Stimulated activated CD8-positive, alpha-beta memory T cell treated with anti-CD3 and anti-CD28 coated beads, Interleukin-15, amount 100 ng/mL, for 48 hours (primary cell): ENCODE measurements at places on chromosomes 4 and X.

GRCh38 chrX:30822068-30822681 is 66.9 kb downstream of the TAB3 start:
- DNase-seq, result no peak

DNA sequence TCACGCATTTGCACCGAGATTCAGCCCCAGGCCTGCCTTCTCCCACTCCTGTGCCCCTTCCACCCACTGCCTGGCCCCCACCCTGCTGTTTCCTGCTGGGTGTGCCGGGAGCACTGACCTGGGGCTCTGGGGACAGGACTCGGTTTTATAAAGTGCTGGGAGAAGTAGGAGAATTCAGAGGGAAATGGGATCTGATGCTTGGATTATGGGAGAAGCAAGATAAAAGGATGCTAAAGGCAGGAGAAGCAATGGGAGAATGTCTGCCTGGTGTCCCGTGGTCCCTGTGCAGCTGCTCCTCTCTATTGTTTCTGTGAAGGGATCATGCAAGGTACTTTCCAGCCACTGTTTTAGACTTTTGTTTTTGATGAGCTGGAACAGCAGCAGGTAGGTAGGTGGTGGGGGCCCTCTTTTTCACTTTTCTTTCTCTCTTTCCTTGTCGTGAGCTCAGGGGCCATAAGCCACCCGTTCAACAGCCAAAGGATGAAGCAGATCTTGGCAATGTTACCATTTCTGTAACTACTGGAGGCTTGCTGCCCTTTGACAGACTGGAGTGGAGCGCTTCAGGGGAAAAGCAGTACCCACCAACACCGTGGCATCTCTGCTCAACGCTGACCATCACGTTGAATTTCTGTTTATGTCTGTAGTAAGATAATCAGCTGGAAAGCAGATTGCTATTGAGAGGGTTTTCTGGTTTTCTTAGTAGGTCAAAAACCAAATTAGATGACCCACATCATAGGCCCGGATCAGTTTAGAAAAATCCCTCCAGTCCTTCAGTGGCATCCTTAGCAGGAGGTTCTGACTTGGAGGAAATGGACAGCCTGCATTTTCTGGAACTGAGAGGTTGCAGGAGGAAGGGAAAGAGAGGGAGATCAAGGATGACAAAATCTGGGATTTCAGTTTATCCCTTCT is 63.8 kb upstream of the ENPP6 start:
- DNase-seq, result no peak

- DNase-seq, result no peak
These were observed 84.2 kb downstream of the CHIC1 start for GRCh38 chrX:73647212-73647611.

GRCh38 chrX:71292669-71293365 is 8.7 kb upstream of the ITGB1BP2 start:
- DNase-seq, result no peak

DNA sequence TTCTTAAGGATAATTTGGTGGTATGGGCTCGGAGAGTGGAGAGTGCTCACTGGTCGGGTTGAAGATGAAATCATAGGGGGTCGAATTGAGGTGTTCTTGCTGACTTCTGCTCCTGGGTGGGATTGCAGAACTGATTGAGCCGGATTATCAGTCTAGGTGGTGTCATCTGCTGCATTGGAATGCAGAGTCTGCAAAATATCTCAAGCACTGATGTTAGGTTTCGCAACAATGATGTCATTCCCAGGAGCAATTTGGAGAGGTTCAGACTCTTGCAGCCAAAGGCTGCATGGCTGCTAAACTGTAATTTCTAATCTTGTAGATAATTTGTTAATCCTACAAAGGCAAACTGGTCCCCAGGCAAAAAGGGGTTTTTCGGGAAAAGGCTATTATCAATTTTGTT is 67.7 kb downstream of the RHOH start:
- DNase-seq, result no peak

- DNase-seq, result no peak
These were observed 6.6 kb upstream of the FGFRL1 start for GRCh38 chr4:1004557-1005485.

GRCh38 chr4:38132107-38132673 is 172.0 kb downstream of the PTTG2 start:
- DNase-seq, result peak; percentile 61

DNA sequence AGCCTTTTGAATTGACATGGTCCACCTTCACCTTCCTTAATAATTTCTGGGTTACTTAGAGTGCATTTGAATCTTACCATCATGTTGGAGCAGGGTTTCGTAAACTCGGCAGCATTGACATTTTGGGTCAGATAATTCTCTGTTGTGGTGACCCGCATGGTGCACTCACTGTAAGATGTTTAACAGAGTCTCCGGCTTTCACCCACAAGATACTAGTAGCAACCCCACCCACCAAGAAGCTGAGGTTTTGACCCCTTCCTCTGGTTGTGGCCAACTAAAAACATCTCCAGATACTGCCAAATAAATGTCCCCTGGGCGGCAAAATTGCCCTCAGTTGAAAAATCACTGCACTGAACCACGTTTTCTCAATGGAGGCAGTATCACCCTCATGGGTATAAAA is 62.7 kb downstream of the CHST7 start:
- DNase-seq, result no peak

- no peak for DNase-seq
These were observed 137.1 kb downstream of the NDST3 start for GRCh38 chr4:118171381-118171780.

DNA sequence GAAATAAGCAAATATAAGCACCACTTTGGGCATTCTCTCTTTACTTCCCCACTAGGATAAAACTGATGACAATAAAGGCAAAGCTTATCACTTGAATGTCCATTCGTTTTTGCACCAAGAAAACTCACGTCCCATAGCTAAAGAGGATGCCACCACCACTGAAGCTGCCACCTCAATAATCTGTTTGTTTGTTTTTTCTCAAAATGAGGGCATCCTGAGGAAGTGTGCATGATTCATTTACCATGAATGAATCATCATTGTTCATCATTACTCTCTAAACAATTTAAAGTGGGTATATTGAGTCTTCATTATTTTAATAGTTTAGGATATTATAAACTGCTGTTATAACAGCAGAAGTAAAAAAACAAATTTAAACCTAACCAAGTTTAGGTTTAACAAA is 168.2 kb downstream of the DCTD start:
- no peak for DNase-seq

- no peak for DNase-seq
These were observed 5.9 kb downstream of the MRFAP1L1 start for GRCh38 chr4:6703786-6704185.

DNA sequence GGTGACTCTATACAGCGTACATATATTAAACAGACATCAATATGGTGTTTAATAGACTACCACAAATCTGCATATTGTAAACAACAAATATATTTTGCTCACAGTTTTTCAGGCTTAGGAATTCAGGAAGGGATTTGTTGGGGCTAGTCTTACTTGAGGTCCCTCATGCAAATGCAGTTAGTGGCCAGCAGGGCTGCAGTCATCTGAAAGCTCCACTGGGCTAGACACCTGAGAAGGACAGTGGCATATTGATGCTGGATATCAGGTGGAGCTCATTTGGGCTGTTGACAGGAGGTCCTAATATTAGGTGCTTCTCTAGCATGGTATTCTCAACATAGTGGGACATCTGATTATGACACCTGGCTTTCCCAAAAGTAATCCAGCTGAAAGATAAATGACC is 493.8 kb upstream of the PABPC4L start:
- no peak for DNase-seq

DNA sequence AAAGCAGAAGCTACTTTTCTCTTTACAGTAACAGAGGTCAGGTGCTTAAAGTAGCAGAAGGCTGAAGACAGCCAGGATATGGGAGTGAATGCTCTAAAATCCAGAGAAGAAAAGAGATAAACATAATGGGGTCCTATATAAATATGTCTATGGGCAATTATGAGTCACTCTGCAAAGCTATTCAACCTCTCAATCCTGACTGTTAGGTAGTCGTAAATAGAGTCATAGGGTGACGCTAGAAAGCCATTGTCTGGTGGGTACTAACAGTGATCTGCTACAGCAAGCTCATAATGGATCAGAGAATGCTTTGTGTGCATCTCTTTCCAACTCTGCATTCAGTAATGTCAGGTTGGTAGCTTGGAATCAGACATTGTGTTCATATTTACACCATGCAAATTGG is 53.5 kb upstream of the PDE5A start:
- DNase-seq, result no peak

- no peak for DNase-seq
These were observed 1.6 kb downstream of the MAPK10 start for GRCh38 chr4:86358257-86358656.

GRCh38 chr4:165301833-165302232 is 25.6 kb upstream of the MSMO1 start:
- no peak for DNase-seq
